ENCODE measurements at places on chromosomes 7 and 10. TPM values are rescaled to one million over a fixed set of nuclear protein-coding genes. Genes with fewer than 3 reads are reported as not detected.

DNA sequence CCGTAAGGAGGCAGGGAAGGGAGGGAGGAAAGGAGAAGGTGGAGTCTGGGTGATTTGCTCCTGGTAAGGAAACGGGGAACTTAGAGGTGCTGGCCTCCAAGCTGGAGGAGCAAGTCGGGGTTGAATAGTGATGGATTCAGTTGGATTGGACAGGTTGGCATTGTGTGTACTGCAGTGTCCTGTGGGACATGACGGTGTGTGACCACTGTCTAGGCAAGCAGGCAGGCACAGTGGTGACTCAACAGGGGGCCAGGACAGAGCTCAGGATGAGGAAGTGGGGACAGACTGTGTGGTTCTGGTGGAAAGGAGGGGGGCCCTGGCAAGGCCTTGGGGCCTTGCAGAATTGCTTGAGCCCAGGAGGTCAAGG lies 48.8 kb downstream of the COL26A1 start:
- DNase-seq, result no peak

Gene OGA
- 78.9 TPM for total RNA-seq

Gene CYP2W1
- 0.75 TPM for total RNA-seq

- DNase-seq, result no peak
Observed at GRCh38 chr7:151085691-151086620, at the start of gene AGAP3. TSS of gene AGAP3 (plus strand) at chr7:151086475. CDS start at chr7:151086742, 267 bp downstream.

DNA sequence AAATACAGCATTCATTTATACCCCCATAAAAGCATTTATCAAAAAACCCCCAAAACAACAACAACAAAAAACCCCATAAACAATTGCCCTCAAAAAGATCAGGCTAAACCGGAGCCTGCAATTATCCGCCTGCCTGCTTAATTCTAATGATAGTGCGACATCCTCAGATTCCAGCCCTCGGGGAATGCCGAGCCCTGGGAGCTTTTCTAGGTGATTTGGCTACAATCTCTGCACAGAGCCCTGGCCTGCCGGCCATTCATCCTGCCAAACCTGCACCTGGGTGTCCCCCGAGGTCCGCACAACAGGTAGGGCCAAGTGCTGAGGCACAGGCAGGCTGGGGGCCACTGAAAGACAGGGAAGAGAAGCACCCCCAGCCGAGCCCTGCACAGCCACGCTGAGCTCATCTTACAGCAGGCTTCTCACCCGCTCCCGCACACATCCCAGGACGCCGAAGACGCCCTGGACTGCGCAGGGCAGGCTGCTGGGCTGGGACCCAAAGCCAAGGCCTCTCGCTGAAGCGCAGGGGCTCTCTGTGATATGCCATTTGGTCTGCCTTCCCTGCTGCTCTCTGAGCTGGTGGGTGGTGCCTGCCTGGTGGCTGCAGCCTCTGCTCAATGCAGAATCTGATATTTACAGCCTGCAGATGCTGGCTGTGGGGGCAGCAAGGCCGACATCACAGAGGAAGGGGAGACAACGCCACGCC lies 57.5 kb downstream of the CAMK2B start:
- no peak for DNase-seq

- DNase-seq, result no peak
Observed at GRCh38 chr7:34083440-34083839, 178.1 kb downstream of the BMPER start.

GRCh38 chr7:114901771-114902170 lies 20.1 kb upstream of the MDFIC start:
- DNase-seq, result no peak

DNA sequence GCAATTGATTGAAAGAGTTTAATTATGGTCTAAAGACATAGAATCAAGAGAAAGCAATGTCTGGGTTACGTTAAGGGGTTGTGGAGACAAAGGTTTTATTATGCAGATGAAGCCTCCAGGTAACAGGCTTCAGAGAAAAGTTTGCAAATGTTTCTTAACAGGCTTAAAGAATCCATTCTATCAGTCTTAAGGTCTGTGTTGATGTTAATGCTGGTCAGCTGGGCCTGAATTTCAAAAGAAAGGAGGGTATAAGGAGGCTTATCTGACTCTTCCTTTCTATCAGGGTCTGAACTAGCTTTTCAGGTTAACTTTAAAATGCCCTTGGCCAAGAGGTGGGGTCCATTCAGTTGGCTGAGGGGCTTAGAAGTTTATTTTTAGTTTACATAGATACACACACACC lies 1004.5 kb upstream of the C7orf33 start:
- no peak for DNase-seq

GRCh38 chr10:86254081-86254480 lies 112.5 kb downstream of the GRID1 start:
- DNase-seq, result no peak

- DNase-seq, result no peak
Observed at GRCh38 chr7:132558815-132559214, 17.5 kb downstream of the PLXNA4 start.

DNA sequence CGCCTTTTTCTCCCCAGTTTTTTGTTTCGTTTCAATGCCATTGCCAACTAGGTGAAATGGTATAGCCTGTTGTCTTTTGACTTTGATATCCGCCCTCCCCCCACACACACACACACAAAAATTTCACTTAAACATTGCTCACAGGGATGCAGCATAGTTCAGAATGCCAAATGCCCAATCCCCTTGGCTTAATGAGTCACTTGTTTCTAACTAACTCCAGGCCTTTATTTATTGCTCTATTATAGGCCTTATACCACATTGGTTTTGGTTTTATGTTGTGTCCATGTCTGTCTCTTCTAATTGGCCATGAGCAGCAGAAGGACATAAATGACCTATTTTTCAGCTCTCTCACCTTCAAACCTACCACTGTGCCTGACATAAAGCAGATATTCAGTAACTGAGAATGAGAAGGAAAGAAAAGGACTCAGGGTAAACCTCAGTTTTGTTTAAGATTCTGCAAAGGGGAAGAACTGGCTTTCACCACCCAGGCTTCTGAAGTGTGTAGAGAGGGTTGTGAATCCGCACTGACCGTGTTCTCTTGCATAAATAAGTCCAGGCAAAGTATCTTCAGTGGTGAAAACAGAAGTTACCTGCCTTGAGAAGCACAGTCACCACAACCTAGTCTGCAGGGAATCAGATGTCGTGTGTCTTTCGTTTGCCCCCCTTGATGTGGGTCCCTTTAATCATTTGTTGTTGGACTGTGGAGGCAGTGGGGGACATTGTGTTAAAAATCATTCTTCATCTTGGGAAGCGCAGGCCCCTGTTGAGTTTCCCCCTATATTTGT lies 139.8 kb downstream of the CELF2 start:
- no peak for DNase-seq

Gene C7orf57
- total RNA-seq, result 0.34 TPM

DNA sequence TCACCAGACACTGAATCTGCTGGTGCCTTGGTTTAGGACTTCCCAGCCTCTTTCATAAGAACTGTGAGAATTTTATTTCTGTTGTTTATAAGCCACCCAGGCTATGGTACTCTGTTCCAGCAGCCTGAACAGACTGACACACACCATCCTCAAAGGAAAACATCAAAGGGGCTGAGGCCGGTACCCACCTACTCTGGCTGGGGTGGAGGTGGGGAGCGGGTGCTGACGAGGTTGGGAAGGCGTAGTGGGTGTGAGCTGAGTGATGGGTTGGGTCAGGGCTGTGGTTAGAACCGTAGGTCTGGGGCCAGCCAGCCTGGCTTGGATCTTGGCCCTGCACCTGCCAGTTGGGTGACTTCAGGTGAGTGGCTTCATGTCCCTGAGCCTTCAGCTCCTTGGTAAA lies 136.3 kb downstream of the SH3PXD2A start:
- DNase-seq, result no peak
